Natural killer cell treated with Interleukin-12 subunit alpha and Interleukin-12 subunit beta and Interleukin-15 and Interleukin-18, amount 100 ng/mL, for 72 hours (primary cell): ENCODE measurements at places on chromosomes 12 and 14. TPM values are rescaled to one million over a fixed set of nuclear protein-coding genes. Genes with fewer than 3 reads are reported as not detected.

DNA sequence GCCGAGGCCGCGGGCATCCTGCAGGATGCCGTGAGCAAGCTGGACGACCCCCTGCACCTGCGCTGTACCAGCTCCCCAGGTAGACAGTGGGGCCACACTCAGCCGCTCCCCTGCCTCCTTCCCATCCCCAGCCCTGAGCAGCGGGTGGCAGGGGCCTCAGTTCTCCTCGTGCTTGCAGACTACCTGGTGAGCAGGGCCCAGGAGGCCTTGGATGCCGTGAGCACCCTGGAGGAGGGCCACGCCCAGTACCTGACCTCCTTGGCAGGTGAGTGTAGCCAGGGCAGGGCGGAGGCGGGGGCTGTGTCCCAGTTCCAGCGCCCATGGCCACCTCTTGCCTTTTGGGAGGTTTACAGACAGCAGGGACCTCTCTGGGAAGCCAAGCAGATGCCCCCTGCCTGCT is 22.9 kb downstream of the HIP1R start:
- no peak for DNase-seq

- no peak for DNase-seq
These were observed 287.3 kb downstream of the NAV3 start for GRCh38 chr12:78118036-78118435.

- no peak for DNase-seq
These were observed 375.4 kb upstream of the SFSWAP start for GRCh38 chr12:131335456-131335855.

DNA sequence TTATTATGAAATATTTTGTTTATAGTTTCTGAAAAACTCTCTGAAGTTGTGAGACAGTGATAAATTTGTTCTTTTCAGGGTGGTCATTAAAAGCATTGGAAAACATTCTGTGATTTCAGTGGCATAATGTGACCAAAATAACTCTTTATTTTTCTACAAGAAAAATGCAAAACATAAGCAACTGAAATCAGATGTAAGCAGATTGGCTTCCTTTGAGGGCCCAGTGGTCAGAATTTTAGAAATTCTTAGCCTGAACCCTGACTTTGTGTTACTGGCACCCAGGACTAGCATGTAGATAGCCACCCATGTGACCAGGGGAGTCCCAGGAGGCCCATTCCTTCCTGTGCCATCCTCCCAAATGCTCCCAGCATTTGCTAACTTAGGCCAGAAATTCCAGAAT is 145.6 kb upstream of the SLC38A2 start:
- DNase-seq, result no peak

GRCh38 chr12:68336889-68337303 is 4.7 kb upstream of the MDM1 start:
- DNase-seq, result no peak

- no peak for DNase-seq
These were observed 7.7 kb downstream of the PPP1R3E start for GRCh38 chr14:23294734-23295561.

HVCN1 gene
- total RNA-seq, result 1.00 TPM

CACNA1C gene
- total RNA-seq, result not detected

SARNP gene
- 74.9 TPM for total RNA-seq

CFAP251 gene
- total RNA-seq, result 2.9 TPM

DNA sequence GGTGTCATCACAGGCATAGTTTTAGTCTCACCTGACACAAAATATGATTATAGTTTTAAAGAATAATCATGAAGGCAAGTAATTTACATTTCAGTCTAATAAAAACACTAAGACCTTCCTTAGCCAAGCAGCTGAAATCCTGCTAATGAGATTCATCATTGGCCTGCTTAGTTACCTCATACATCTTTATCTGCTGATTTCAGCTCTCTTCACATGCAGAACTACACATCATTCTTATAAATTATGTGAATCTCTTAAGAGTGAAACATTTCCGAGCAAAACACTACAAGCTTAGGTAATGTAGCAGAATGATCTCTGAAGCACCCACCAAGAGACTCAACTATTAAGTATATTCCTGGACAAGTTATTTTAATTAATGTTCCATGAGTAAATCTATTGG is 198.1 kb downstream of the DPY19L2 start:
- no peak for DNase-seq

GRCh38 chr12:28033538-28033915 is 61.0 kb upstream of the PTHLH start:
- no peak for DNase-seq

GRCh38 chr12:64065881-64066451 is 156.1 kb downstream of the KICS2 start:
- DNase-seq, result no peak

- DNase-seq, result no peak
These were observed 13.9 kb downstream of the ANKRD9 start for GRCh38 chr14:102495491-102496330.

STXBP6 gene
- total RNA-seq, result not detected

GRCh38 chr12:120102189-120103043 is 14.1 kb downstream of the RAB35 start:
- no peak for DNase-seq

- DNase-seq, result no peak
These were observed 21.0 kb downstream of the HRK start for GRCh38 chr12:116860263-116860662.

DNA sequence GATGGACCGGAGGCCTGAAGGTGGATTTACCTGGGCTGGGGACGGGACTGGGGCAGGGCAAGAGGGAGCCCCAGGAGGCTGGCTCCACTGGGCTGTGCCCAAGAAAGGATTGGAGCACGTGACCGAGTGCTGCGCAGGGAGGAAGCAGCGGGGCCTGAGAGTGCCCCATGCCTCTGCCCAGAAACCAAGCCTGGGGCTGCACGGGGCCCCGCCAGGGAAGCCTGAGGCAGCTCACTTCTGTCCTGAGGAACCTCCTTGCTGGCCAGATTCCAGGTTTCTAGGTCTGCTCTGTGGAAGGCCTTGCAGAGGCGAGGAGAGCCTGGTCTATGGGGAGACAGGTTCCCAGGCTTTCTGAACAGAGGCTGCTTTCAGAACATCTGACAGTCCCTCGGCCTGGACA is 10.4 kb downstream of the NGB start:
- DNase-seq, result no peak

TMEM260 gene
- 26.5 TPM for total RNA-seq

GRCh38 chr14:75833326-75834020 is 148.3 kb downstream of the TGFB3 start:
- no peak for DNase-seq

DNA sequence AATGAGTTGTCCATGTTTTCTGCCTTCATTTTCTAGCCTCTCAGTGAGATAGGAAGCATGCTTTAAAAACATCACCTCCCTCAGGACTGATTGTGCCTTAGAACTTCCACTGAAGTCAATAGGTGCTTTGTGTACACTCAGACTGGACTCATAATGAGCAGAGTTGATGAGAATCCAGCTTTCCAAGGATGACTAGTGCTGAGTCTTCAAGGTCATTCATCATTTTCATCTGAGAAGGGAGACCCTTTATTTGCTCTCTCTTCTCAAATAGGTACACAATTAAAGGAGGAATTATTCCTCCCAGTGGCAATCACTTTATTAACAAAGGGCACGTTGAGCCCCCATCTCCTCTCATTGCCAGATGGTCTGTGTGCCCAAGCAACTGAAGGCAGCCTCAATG is 210.9 kb upstream of the PRKD1 start:
- no peak for DNase-seq

MYBPC1 gene
- not detected for total RNA-seq

DNA sequence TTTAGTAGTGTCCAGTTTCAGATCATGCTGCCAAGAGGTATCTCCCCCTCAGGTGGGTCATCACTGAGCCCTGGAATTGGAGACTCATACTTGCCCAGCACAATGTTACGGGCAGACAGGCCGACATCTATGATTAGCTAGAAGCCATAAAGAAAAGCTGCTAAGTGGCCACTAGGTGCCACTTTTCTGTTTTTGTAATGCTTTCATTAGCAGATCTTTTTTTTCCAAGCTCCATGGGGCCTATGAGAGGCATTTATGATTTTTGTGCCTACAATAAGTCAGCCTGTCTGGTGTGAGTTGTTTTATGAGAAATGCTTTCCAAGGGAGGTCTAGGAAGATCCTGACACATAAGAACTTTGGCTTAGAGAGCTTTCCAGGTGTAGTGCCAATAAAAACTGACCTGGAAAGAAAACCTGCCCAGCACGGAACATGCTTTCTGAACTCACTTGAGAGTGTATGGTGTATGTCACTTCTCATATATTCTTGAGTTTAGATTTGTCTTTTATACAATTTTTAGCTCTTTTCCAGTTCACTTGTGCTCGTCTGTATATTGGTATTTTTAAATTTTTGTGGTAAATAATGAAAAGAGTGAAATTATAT is 21.8 kb upstream of the SMCO2 start:
- DNase-seq, result no peak

DNA sequence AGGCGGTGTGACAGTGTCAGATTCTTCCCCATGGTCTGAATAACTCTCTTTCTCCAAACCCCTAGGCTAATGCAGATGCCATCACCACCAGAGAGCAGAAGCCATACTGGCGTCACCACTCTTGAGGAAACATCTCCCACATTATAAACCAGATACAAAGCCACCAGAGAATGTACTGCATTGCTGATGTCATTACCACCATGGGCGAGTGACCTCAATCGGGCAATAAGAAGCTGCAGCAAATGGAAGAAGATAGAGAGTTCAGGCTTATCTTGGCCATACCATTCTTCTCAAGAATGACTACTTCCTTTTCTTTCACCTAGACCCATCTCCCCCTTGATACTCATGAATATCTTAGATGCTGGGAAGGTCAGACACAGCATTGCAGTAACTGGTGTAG is 1157.2 kb downstream of the TMEM121 start:
- DNase-seq, result no peak

DNA sequence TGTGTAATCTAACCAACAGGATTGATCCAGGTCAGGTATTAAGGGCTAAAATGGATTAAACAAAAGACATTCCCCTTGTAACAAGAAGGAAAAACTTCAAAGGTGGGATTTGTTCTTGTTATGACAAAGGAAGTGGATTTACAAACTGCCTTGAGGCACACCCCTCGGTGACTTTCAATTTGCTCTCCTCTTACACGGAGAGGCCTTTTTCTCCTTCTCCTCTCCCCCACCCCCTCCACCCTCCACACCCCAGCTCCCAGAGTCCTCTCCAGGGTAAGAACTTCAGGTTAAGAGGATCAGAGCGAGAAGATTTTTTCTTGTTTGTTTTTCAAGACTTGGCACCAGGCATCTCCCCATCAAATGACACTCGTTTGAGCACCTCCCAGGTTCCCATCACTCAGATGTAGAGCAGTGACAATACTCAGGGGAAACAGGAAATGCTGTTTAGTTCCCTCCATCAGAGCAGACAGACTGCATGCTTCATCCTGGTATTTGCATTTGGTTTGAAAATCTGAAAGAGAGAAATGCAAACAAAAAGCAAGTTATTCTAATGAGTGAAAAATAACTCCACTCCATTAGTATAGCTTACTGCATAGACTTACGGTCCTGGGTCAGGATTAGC is 77.6 kb upstream of the TMEM260 start:
- no peak for DNase-seq

TAMALIN gene
- 5.4 TPM for total RNA-seq
